Activated CD8-positive, alpha-beta memory T cell treated with anti-CD3 and anti-CD28 coated beads for 1 hour (primary cell): ENCODE measurements at places on chromosomes 4 and X.

DNA sequence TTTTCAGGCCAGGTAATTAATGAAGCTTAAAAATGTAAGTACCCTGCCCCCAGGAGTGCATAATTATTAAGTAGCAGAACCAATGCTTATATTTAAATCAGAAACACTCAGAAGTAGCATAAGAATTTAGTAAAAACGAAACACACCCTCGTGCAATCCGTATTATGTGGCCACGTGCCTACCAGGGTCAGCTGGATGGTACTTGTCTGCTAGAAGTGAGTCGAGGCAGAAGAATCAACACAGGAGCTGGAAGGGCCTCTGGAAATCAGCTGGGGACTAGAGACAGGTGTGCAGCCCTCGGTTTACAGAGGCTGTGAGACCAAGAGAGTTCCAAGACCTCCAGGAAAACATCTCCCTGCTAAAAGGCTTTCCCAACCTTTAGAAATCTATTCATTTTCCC is 559 bp upstream of the FAM47E start:
- DNase-seq = no peak

- DNase-seq = no peak
These were observed 49.2 kb downstream of the ANAPC10 start for GRCh38 chr4:145048817-145049216.

- no peak for DNase-seq
These were observed 27.4 kb downstream of the CBLL2 start for GRCh38 chrX:22300130-22300529.

GRCh38 chr4:113899271-113900070 is 80.0 kb downstream of the ARSJ start:
- no peak for DNase-seq

- no peak for DNase-seq
These were observed 184.7 kb upstream of the FRMPD4 start for GRCh38 chrX:11953615-11954014.
